ENCODE measurements at places on chromosomes 7 and 10.

DNA sequence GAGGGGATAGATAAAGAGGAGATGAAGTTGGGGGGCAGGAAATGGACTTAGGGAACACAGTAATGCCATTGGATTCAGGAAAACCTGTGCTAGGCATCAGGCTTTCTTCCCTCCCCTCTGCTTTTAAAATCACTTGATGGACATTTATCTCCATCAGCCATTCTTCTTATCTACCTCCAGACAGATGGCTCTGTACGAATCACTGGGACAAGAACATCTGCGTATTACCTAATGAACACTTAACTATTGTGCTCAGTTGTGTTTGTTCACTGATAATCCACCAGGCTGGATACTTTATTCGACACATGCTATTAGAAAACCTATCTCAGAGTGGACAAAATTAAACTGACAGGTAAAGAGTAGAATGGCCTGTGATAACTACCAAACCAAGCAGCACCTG is 40.0 kb downstream of the TNKS2 start:
- DNase-seq = no peak

DNA sequence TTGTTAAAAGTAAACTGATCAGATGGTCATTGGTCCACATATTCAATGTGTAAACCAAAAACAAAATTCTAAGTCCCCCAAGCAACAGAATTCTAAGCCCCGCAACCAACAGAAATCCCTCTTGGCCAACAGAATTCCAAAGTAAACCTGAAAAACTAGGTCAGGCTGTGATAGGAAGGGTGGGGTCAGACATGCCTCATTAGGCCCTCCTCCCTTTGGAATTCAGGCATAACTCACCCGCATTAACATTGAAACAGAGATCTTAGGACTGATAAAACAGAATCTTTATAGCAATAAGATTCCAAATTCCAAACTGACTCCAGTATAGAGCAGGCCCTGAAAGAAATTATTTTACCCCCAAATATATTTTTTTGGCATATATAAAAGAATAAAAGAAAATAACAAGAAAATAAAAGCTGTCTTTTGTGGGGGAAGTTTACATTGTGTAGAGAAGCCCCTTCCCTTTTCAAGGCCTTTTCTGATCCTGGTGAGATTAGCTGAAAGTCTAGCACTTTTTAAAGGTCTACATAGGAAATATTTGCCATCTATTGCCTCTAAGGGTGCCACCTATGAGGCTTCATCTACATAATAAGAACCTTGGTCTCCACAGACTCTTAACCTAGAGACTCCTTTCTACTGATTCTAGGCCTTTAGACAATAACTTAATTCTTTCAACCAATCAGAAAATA is 30.5 kb downstream of the GNAT3 start:
- no peak for DNase-seq

DNA sequence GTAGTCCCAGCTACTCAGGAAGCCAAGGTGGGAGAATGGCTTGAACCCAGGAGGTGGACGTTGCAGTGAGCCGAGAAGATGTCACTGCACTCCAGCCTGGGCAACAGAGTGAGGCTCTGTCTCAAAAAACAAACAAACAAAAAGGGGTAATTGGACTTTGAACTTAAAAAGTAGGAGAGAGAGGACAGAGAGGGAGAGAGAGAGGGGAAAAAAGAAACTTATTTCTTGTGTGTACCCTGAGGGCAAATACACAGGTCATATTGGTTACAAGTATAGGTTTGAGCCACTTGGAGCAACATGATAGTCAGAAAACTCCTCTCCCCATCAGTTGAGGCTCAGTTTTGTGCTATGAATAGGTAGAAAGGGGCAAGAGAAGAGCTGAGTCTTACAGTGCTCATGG is 42.8 kb upstream of the CCDC7 start:
- DNase-seq = no peak

- DNase-seq = no peak
Measured at GRCh38 chr10:111988646-111989045, 194.9 kb downstream of the GPAM start.

DNA sequence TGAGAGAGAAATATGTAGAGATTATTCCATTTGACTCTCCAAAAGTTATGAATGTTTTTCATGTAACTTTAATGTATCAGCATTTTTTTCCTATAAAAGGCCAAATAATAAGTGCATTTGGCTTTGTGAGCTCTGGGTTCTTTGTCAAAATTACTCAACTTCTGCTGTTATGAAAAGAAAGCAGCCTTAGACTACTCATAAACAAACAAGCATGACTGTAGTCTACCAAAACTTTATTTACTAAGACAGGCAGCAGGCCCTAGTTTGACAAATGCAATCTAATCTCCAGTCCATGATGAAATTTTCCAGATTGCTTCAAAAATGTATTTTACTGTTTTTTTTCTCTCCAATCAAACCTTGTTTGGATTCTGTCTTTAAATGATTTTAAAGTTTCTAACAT is 46.3 kb downstream of the MRPL32 start:
- DNase-seq = no peak

GRCh38 chr10:125093199-125093973 is 67.0 kb downstream of the CTBP2 start:
- no peak for DNase-seq

DNA sequence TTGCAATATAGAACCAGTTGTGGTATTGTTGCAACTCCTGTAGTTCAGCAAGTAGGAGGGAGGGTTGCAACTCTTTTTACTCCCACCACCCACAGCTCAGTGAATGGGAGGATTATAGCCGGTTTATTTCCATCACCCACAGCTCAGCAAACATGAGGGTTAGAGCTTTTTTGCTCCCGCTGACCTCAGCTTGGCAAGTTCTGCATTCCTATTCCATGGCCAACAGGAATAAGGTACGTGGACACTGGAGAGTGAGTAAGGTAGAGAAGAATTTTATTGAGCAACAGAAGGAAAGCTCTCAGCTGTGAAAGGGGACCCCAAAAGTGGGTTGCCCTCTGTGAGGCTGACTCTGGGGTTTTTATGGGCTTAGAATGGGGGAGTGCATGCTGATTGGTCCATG is 167.1 kb upstream of the SMIM30 start:
- DNase-seq = no peak

GRCh38 chr7:123090456-123090855 is 95.0 kb upstream of the TAS2R16 start:
- DNase-seq = no peak

- DNase-seq = no peak
Measured at GRCh38 chr7:89839329-89839728, 314.9 kb upstream of the STEAP1 start.

GRCh38 chr7:42208572-42208971 is 28.4 kb downstream of the GLI3 start:
- no peak for DNase-seq

- no peak for DNase-seq
Measured at GRCh38 chr7:142139597-142140400, 28.3 kb downstream of the MGAM2 start.

GRCh38 chr7:26101361-26102151 is 50.4 kb upstream of the NFE2L3 start:
- no peak for DNase-seq

GRCh38 chr10:48494611-48495010 is 110.3 kb downstream of the ARHGAP22 start:
- no peak for DNase-seq

GRCh38 chr10:117448802-117449201 is 73.6 kb upstream of the PDZD8 start:
- DNase-seq = no peak

DNA sequence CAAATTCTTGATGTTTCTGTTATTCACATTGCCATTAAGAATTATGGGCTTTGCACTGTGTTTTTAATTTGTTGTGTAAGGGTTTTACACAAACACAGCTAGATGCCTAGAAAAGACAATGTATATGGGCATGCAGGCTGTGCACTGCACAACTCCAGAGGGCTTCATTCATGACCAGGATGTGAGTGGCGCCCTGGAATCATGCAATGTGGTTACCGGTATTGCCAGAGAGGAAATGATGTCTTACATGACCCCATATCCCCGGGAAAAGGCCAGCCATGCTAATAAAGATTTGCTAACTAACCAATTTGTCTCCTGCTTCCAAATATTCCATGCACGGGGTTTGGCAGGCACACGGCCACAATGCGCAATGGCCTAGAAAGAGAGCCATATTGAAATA is 16.9 kb downstream of the KCNMA1 start:
- DNase-seq = no peak

DNA sequence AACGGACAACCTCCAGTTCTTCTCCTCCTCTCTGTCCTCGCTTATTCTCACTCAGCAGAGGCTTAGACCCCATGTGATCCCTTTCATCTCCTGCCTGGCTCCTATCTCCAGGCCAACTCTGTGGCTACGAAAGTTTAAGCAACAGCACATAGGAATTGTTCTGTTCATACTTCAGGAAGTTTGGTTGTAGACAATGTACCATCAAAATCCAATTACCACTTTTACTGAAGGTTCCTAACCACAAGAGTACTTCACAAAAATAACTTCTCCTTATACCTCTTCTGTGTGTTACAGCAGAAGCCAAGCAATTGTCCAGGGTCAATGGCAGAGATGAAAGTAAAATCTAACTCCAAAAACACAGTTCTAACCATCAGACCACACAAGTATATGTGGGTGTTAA is 80.0 kb downstream of the SLC25A13 start:
- no peak for DNase-seq

DNA sequence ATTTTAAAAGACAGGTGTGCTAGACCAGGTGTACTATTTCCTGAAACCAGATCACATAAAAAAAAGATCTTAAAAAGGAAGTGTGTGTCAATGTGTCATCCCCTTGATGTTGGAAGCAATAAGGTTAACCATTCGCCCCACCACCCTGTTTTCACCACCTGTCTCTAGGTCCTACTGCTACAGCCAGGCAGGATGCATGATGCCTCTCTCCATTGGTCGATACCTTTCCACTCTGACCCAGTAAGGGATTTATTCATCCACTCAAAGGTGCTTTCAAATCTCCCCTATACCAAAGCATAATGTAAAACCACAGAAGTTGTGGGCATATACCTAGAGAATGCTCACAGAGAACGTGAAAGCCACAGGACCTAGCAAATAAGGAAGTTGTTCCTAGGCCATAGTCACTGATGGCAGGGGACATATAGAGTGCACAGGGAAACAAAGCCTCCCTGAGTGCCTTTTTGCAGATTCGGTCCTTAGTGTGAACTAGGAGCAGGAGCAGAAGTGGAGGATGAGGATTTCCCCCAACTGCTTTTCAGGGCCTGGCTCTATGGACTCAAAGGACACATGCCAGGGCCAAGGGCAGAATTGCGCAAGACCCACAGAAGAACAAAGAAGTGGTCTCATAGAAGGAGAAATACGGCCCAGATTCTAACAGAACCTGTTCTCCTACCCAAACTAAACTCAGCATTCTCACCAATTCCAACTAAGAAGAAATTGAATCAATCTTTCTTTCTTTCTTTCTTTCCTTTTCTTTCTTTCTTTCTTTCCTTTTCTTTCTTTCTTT is 631.5 kb upstream of the NRP1 start:
- no peak for DNase-seq

- DNase-seq = no peak
Measured at GRCh38 chr10:6065835-6066234, 3.7 kb upstream of the IL2RA start.

- no peak for DNase-seq
Measured at GRCh38 chr7:138669364-138669763, 31.8 kb downstream of the SVOPL start.

GRCh38 chr10:102120142-102120990 is at the start of gene LDB1:
Gene LDB1, minus strand, starts transcription at chr10:102120368. Its CDS starts 258 bp downstream, at chr10:102120110.
- peak; percentile 85 for DNase-seq

DNA sequence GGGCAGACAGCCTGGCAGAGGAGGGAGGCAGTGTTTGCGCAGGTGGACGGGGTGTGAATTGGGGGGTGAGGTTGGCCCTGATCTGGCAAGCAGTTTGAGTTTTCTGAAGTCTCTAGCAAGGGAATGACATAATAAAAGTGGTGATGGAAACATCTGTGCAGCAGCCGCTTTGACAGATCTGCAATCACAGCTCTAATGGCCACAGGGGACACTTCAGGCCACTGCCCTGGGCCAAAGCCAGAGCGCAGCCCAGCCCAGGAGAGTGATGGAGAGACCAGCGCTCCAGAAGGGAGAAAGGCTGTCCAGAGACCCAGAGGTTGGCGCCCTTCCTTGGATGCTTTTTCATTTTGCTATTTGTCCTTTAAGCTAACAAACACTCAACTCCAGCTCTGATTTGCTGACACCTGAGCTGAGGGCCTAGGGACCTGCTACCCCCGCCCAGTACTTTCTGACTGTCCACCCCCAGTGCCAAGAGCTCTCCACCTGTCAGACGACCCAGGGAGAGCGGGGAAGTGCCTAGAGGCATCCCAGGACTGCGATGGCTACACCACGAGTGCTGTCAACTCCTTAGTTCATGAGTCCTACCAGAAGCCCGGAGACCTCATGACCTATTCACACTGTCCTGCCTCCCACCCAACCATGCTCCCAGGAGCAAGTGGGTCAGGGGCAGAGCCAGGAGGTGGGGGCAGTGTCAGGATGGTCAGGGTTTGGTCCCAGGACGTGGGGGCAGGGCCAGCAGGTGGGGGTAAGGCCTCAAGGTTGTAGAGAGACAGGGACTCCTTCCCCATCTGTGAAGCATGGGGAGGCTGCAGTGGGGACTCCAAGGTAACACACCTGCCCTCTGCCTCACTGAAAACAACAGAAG is 112.6 kb downstream of the PRKAG2 start:
- DNase-seq = no peak

DNA sequence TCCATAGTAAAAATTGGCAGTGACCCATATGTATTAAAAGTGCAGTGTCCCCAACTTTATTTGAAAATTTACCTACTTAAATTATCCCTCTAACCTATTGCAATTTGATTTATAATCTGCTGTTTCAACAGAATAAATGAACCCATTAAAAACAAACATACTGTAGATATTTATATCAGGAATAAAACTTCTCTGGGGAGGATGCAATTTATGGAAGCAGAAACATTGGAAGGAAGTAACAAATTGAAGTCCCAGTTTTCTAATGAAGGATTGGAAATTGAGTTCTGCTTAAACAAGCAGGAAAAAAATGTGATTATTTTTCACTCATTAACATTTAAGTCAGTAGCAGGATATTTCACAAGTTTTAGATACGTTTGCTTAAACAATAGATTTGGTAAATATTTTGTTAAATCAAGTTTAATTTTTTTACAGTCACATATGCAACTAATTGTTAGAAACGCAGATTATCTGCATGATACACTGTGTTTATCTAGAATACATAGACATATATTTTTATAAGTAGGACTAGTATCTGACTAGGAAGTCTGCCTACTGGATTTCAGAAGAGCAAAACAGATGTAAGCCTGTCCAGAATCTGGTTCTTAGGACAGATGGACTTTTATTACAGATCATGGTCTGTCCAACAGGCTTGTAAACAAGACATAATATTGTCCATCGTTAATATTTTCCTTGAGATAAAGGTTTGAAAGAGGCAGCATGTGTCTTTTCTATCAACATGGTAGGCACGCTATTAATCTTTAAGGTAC is 5.3 kb downstream of the AGMO start:
- DNase-seq = no peak

- no peak for DNase-seq
Measured at GRCh38 chr10:84308481-84309304, 19.7 kb upstream of the CCSER2 start.

- DNase-seq = no peak
Measured at GRCh38 chr7:70867513-70867912, 264.4 kb upstream of the GALNT17 start.
